ENCODE measurements at places on chromosomes 3 and 15.
A peak's percentile ranks its signal among the peaks of the same experiment; 100 is the strongest.

DNA sequence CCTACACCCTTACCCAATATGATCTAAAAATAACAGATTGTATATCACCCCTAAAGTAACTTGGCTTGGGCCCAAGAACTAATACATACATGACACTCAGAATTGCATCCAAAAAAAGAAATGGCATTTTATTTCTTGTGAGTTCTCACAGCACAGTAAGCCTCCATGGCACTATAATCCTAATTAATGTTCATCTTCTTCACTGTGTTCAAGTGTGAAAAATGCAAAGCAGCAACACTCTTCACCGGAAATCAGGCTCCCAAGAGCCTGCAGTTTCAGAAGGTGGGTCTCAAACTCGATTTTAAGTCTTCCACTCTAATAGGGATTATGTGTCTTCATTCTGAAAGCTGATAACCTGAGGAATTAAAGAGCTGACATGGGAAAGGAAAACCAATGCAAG is 142.8 kb upstream of the TSC22D2 start:
- no peak for DNase-seq

DNA sequence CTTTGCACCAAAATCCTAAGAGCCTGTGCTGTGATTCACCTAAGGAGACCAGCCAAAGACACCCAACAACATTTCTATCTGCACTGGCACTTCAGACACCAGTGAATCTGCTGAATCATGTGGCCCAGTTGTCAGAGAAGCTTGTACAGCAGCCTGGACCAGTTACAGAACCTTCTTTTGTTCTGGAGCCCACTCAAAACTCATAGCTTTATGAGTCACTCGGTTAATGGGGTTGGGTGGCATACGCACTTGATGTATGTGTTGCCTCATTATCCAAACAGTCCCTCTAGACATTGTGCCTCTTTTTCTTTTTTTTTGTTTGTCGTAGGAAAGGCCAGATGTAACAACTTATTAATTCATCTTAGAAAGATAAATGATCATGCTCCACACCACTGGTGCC is 25.6 kb upstream of the GOLGA6L2 start:
- DNase-seq = peak; percentile 16

GRCh38 chr15:78767331-78767951 is 43.8 kb downstream of the ADAMTS7 start:
- DNase-seq = no peak

GRCh38 chr3:128494367-128494650 is 1.3 kb upstream of the GATA2 start:
- no peak for DNase-seq

DNA sequence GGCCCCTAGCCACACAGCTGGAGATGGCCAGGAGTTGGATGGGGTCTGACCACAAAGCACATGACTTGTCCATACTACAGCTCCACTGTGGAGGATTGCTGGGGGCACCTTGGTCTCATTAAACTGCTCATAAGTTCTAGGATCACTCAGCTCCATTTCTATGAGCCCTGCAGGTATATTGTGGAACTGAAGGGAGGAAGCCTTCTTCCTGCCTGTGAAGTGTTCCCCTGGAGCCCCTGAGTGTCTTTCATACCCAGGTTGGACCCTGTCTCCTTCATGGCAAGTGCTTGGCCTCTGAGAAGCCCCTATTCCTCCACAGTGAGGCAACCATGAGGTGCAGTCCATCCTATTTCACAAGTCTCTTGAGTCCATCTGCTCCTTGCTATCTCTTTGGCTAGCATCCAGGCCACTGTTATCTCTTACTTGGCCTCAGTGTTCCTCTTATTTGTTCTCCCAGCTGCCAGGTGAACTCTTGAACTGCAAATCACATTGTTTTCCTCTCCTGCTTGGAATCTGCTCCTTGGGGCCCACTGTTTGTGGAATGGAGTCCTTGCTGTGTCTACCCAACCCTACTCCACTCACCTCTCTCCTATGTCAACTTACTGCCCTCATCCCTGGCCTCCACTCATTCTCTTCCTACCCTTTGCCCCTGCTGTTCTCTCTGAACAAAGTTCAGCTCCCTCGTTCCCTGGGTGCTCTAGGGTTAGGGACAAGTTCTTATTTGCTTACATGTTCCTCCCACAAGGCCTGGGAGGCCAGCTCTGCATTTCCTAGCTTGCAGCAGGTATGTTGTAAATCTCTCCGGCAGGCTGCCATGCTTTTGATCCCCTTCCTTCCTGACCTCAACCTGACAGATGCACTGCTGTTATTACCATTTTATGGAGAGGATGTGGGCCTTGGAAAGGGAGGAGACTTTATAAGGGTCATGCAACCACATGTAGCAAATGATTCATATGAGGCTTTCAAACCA is 1.2 kb downstream of the ACOX2 start:
- DNase-seq = no peak

GRCh38 chr15:101062471-101063171 is 143.5 kb downstream of the LRRK1 start:
- DNase-seq = no peak

- no peak for DNase-seq
Observed at GRCh38 chr3:16825617-16826204, 59.0 kb upstream of the PLCL2 start.

DNA sequence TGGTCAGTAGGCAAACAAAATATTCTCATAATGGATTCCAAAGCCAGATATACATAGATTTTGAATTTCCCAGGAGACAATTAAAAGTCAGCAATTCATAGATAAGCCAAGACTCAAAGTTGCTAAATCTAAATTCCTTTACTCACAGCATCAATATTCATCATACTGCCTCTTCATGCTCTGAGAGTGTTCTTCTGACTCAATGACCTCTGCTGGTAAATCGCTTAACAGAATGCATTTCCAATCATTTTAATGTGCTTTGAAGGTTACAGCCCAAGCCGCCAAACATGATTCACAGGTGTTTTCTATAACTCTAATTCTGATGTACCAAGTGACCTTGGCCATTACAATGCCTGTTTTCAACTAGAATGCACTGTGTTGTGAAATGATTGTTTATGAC is 24.2 kb upstream of the SLC4A7 start:
- DNase-seq = no peak

DNA sequence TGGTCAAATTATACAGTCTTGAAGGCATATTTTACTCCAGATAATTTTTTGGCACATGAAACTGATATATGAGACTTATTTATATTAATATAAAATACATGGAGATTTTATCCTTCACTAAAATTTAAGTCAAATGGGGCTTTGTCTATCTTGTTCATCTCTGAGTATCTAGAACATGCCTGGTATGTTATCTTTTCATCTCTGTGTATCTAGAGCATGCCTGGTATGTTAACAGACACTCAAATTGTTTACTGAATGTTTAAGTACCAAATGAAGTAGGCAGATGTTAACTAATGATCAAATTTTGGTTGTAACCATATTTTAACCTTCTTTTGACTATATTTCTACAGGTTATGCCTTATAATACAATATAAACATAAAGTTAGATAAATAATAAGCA is 7.7 kb downstream of the GTF2A2 start:
- DNase-seq = no peak

GRCh38 chr3:151121016-151121415 is 35.6 kb downstream of the MED12L start:
- no peak for DNase-seq

GRCh38 chr3:65170390-65171042 is 482.7 kb upstream of the ADAMTS9 start:
- peak; percentile 66 for DNase-seq

- DNase-seq = no peak
Observed at GRCh38 chr3:106792716-106793115, 584.5 kb upstream of the CCDC54 start.

- DNase-seq = no peak
Observed at GRCh38 chr3:155549087-155549486, 195.8 kb downstream of the PLCH1 start.

- DNase-seq = no peak
Observed at GRCh38 chr3:159649951-159650350, 338.7 kb upstream of the IL12A start.

DNA sequence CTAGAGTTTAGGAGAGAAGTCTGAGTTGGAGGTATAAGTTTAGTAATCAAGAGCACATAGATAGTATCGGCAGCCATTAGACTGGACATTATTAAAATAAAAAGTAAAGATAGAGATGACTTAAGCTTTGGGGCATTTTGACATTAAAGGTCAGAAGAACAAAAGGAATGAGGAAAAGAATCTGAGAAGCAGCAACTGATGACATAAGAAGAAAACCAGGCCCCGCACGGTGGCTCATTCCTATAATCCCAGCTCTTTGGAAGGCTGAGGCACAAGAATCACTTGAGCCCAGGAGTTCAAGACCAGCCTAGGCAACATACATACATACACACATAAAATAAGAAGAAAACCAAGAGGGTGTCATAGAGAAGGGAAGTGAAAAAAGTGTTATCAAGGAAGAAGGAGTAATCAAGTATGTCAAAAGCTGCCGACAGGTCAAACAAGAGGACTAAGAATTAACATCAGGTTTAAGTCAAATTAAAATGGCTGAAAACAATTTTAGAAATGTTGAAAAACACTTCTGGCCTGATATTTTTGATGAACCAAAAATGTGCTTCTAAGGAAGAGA is 38.9 kb downstream of the ACAP2 start:
- DNase-seq = no peak

DNA sequence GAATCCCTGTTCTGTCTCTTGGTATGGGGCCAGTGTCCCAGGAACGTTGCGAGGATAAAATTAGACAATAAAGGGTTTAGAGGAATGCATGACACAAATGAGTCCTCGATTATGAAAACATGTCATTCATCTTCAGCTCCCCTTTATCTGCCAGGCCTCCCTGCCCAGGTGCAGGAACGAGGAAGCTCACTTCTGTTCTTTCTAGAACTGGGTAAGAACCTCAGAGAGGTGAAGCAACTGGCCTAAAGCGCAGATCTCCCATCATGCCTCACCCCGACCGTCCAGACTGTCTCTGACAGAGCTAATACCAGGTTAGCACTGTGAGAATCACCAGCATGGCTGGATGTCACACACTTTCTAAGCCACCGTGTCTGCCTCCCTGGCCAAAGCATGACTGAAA is 1.5 kb upstream of the ITIH1 start:
- DNase-seq = no peak

DNA sequence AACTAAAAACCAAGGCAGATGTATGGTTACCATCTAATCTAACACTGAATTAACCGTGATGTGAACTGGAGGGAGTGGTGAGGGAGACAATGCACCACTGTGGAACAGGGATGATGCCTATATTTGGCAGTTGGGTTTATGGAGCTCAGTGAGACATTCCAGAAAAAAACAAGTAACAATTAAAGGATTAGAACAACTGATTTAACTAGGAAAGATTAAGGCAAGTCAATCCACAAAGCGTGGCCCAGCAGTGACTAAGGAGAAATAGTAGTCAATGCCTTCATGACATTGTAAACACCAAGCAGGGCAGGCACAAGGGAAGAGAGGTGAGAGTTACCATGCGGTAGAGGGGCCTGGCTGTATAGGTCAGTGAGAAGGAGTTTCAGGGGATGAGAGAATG is 38.1 kb downstream of the CHAC1 start:
- no peak for DNase-seq

DNA sequence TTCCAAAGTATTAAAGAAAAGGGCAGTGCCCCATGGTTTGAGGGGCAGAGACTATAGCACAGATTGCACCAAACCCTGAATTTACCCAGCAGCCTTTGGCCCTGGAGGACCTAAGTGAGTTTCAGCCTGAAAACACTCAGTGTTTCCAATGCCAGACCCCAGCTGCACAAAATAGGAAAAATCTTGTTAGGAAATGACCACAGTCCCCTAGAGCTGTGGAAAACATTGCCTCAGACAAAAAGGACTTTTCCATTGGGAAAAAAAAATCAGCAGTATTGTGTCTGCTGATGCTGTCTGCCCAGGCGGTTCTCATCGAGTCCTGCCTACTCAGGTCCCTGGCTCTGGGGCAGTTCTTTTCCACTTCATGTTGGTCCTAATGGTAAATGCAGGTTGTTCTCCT is 121.7 kb upstream of the DLG1 start:
- peak; percentile 55 for DNase-seq

DNA sequence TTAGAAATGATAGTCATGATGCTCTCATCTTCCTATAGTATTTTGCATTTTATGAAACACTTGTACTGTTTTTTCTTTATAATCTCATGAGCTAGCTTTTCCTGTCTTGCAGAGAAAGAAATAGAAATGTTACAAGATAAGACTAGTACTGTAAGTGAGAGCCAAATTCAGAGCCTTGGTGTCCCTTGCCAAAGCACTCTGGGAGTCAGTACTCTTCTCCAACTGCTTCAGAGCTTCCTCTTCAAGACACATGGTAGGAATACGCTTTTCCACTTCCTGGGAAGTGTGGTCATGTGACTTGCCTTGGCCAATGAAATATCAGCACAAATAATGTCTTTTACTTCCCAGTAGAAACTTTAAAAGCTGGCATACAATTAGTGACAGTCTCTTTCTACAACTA is 112.4 kb downstream of the SEMA6D start:
- DNase-seq = no peak

- DNase-seq = no peak
Observed at GRCh38 chr15:39144051-39144450, 436.8 kb upstream of the THBS1 start.

DNA sequence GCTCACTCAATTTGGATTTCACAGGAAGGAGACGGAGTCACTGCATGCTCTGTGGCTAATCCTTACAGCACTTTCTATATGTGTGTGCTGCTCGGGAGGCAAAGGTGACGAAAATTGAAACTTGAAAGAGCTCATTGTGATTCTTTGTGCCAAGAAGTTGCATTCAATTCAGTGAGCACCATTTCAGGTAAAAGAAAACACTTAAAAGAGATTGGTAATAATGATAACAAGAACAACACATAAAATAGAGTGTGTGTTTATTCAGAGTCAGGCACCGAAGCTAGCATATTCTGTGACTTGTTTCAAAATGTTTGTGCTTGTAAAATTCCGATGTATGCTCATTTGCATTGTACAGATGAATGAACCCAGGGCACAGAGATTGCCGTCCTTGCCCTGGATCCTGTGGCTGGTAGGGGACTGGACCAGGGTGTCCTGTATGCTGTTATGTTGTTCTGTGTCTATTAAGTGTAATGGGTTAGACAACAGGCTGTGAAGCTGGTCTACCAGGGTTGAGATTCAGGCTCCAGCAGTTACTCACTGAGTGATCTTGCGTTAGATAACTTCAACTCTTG is 193.3 kb upstream of the PROK2 start:
- no peak for DNase-seq

- no peak for DNase-seq
Observed at GRCh38 chr3:81364411-81364810, 397.0 kb downstream of the GBE1 start.

DNA sequence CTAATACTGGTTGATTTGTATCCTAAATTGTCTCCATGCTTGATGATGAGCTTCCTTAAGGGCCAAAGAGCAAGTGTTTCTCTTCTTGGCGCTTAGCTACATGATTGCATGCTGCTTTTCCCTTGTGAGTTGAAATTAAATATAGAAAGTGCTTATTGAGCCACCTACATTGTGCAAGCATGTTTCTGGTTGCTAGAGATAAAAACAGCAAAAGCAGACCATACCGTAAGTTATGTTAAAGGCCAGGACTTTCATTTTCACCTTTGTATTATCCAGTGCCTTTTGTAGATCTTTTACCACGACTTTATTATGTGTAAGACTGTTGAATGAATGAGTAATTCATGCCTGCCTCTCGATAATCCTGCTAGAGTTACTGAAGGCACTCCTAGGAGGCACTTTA is 41.9 kb upstream of the CCNB2 start:
- DNase-seq = peak; percentile 12

Measured in stromal cell of bone marrow (primary cell).